ENCODE measurements at places on chromosomes 16 and 17.

DNA sequence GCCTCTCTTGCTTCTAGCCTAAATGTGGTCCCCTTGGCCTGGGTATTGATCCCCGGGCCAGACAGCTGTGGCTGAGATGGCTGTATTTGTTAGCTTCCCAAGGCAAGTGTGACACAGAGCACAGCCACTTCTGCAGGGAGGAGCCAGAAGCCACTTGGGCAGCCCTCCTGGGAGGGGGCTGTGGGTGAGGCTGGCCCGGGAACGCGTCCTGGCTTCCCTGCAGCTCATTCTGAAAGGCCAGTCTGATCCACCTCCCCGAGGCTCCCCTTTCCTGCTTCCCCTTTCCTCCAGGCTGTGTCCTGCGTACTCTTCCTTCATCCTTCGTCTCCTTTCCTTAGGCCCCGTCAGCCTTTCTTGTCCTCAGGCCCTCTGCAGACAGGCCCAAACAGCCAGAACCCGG is 8.0 kb downstream of the SERPINF2 start:
- DNase-seq = no peak

DNA sequence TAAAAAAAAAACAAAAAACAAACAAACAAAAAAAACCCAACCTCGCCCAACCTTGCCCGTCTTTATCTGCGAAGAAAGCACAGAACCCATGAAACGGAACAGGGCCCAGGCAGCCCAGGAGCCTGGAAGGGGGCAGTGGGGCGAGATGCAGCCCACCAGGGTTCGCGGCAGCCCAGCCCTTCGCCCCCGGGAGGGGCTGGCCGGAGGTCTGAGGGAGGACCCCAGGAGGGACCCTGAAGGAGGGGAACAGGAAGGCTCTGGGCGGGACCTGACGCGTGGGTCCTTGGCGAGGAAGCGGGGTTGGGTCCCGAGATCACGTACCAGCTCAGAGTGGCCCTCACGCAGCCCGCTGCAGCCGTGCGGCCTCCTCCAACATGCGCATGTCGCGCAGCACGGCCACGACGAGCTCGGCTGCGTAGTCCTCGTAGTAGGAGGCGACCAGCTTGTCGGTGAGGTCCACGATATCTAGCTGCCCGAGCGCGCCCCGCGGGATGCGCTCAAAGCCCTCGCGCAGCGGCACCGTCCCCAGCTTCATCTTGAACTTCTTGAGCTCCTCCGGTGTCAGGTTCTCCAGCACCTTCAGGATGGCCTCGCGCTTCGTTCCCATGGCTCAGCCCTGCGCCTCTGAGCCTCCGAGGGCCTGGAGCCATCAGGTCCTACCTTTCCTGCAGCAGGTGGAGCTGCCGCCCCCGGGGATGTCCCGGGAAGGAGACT is at the start of gene PYDC1:
Gene PYDC1, minus strand, starts transcription at position 714 of the 714 bp plus-strand sequence. Its CDS starts 107 bp downstream, at position 607.
- DNase-seq = peak; percentile 86

GRCh38 chr16:12000032-12000431 is 23.5 kb downstream of the SNX29 start:
- no peak for DNase-seq

- no peak for DNase-seq
Observed at GRCh38 chr16:22694887-22695382, 119.0 kb upstream of the HS3ST2 start.

DNA sequence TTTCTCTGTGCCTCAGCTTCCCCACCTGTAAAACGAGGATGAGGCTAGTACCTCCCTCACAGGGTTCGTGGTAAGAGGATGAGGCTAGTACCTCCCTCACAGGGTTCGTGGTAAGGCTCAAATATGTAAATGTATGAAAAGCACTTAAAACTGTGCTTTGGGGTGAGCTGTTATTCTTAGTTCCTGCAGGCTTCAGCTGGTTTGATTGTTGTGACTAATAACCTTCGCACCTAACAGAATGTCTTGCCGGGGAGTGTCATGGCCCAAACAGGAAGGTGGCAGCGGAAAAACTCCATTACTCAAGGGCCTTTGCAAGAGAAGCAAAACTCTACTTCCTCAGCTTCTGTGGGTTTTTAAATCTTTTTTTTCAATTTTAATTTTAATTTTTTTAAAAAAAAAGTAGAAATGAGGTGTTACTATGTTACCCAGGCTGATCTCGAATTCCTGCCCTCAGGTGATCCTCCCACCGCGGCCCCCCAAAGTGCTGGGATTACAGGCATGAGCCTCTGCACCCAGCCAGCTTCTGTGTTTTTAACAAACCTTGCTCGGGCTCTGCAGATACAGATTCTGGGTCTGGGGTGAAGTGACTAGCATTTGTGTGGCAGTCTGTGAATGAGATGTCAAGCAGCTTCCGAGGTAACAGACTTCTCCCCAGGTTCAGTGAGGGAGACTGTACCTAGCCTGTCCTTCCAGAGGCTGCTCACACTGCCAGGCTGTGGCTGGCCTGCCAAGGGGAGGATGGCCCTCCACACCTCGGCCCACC is 103.0 kb downstream of the RAB11FIP4 start:
- DNase-seq = no peak

GRCh38 chr17:31156326-31156725 is 61.5 kb downstream of the NF1 start:
- DNase-seq = no peak

Measured in H7 (cell line).